ENCODE measurements at places on chromosomes 2 and 18.

DNA sequence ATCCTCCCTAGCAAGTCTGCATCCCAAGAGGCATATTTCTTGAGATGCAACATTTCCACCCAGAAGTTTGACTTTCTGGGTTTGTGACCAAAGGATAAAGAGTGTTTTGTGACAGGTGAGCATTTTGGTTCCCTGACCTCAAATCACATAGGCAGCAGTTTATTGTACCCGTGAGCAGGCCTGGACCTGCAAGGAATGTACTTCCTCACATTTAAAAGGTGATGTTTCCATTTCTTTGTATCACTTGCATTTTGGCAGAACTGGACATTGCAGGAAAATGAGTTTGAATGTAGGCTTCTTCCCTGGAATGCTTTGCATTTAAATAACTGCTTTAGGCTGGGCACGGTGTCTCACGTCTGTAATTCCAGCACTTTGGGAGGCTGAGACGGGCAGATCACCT lies 160.7 kb downstream of the ALPK2 start:
- no peak for DNase-seq

- DNase-seq, result no peak
Measured at GRCh38 chr18:2089396-2089795, 481.9 kb downstream of the METTL4 start.

DNA sequence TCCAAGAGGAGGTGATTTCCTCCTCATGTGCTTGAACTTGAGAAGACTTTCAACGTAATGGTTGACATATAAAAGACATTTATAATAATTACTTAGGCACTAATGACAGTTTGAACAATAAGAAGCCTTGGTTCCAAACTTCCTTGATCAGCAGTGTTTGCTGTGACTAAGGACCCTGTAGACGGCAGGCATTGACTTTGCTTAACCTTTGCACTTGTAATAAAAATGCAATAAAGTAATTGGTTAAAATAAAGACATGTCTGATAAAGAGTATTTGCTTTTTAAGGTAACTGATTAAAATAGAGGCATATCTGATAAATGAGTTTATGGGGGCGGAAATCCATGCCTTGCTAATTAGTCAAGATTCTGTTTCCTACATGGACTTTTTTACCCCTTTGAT lies 82.2 kb upstream of the ST8SIA3 start:
- DNase-seq, result no peak

DNA sequence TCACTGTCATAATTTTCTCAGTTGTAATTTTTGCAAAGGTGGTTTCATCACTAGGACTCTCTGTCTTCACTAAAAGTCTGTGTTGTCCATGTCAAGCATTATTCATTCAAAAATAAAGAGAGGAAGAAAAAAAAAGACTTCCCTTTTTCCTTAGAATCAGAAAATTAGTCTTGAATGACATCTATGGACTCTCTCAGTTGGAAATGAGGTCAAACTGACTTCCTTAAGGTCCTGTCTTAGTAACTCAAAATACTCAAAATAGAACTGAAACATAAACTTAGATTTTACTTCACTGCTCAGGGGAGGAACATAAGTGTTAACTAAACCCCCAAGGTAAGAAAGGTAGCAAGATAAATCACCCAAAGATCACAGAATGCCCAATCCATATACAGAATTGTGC lies 2.2 kb upstream of the ZNF407 start:
- no peak for DNase-seq

DNA sequence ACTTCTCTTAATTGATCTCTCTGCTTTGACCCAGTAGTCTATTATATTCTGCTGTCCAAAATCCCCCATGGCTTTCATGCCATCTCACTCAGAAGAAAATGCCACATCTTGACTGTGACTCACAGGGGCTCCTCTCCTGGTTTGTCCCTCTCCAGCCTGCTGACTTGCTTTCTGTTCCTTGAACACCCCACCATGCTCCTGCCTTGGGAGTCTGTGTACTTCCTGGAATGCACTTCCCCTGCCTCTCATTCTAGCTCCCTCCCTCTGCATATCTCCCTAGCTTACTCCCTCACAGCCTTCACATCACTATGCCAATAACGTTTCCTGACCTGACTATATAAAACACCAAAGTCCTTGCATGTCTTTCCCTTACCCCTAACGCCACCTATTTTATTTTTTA lies 167.2 kb downstream of the TRIB2 start:
- no peak for DNase-seq

DNA sequence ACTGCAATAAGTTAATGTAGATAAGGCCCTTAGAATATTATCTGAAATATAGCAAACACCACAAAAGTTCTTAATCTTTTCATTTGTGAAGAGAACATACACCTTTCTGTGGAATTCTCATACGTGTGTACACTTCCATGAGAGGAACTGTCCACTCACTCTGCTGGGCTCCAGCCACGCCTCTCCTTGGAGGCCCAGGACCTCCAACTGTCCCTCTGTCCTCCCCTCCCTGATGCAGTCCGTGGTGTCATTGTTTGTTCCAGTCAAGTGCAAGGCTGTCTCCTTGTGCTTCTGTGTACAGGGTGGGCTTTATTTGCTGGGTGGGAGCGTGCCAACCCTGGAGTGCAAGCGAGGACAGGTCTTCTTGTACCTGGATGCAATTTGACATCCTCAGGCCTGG lies 8.7 kb downstream of the RAB12 start:
- DNase-seq, result no peak

- DNase-seq, result no peak
Measured at GRCh38 chr2:179677077-179677688, 184.2 kb downstream of the ZNF385B start.

- DNase-seq, result no peak
Measured at GRCh38 chr2:191061381-191061980, 47.5 kb upstream of the STAT1 start.

DNA sequence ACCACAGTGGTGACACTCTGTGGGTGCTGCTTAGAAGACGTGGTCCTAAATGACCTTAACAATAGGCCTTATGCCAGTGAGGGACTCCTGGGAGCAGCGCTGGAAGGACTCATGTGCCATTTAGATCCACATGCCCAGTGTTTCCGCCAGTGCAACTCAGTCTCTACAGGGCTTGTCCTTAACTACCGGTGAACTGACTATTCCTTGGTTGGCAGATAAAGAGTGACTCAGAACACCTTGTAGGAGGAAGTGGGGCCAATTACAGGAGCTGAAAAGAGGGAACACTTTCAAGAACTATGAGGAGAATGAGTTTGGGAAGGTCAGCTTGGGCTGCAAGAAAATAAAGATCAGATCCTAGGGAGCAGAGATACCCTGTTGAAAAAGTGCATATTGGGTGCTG lies 1.8 kb upstream of the CDK5R2 start:
- DNase-seq, result no peak

DNA sequence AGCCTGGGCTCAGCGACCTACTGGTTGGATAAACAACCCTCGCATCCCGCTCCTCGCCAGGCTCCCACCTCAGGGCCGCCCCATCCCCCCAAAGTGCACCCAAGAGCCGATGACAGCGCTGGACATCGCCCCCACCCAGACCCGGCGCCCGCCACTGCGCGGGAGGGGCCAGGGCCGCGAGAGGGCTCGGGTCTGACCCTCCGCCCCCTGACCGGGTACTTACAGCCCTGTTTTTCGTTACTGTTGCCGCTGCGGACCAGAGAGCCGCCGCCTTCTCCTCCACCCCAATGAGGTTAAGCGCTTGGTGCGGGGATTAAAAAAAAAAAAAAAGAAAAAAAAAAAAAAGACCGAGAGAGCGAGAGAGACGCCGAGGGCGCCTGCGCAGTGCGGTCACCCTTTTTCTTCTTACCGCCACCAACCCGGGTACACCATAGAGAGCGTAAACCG lies at the start of gene CLASP1:
TSS of gene CLASP1 (minus strand) at position 314 of the 447 bp plus-strand sequence. CDS start 43,567 bp downstream, outside the sequence.
- no peak for DNase-seq

- DNase-seq, result peak; percentile 92
Measured at GRCh38 chr2:173965372-173966025, at the start of gene SP3. TSS of gene SP3 (minus strand) at chr2:173965373. CDS start at chr2:173965171, 202 bp downstream.

- no peak for DNase-seq
Measured at GRCh38 chr2:241050624-241051577, 51.2 kb downstream of the MTERF4 start.

GRCh38 chr2:48259811-48260210 lies 270.1 kb upstream of the STON1 start:
- no peak for DNase-seq

GRCh38 chr2:201891676-201892075 lies 85.3 kb downstream of the CDK15 start:
- DNase-seq, result no peak

DNA sequence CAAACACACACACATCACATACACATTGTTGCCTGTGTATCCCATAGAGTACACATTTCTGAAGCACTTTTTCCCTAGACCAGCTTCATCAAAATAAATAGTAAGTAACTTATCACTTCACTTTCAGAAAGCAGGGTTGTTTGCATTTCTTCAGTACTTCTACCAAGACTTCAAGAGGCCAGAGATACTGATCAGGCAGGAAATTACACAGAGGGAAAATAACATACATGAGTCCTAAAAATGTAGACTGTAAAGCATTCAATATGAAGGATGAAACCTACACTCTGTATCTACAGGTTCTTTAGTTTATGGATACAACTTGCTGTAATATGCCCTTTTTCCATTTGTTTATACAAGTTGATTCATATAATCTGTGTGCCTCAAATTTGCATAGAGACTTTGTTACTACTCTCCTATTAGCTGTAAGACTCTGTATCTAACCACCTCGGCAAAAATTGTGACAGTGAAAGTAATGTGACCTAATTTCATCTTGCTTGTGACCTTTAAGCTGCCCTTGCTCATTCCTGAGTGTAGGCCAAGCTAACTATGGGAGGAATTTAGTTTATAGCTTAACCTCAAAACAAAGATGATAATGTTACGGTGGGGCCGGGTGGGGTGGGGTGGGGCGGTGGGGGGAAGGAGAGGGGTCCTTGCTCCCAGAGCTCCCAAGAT lies 228.9 kb upstream of the SPOPL start:
- no peak for DNase-seq

- no peak for DNase-seq
Measured at GRCh38 chr2:11784280-11784679, 37.8 kb downstream of the LPIN1 start.

- DNase-seq, result no peak
Measured at GRCh38 chr18:44821924-44822323, 141.2 kb downstream of the SETBP1 start.

- DNase-seq, result no peak
Measured at GRCh38 chr2:103401621-103402020, 639.8 kb downstream of the TMEM182 start.

- DNase-seq, result no peak
Measured at GRCh38 chr2:203580844-203581243, 45.7 kb upstream of the RAPH1 start.

DNA sequence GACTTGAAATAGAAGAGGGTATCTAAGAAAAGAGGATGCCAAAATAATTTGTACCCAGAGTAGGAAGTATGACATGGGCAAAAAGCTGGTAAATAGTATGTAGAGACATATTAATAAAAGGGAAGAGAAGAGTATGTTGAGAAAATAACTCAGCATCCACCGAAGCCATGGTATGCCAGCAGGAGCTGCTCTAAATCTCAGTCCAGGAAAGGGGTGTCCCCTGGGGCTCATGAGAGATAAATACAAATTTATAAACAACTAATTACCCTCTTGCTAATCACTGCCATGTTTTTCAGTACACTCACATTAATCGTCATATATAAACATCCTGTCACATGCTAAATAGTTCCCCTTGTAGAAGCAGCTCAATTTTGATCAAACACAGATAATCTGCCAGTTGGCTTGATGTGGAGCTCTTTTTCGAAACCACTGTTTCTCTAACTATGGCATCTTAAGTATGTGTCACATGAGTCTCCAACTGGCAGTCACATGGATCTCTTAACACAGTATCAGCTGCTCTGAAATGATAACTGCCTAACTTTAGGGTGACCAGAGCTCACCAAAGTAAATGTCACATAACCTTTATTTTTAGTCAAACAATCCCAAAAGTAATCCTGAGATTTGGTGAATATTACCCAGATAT lies 31.9 kb downstream of the EXOC6B start:
- DNase-seq, result no peak

GRCh38 chr18:77111951-77112746 lies 20.4 kb downstream of the MBP start:
- no peak for DNase-seq

DNA sequence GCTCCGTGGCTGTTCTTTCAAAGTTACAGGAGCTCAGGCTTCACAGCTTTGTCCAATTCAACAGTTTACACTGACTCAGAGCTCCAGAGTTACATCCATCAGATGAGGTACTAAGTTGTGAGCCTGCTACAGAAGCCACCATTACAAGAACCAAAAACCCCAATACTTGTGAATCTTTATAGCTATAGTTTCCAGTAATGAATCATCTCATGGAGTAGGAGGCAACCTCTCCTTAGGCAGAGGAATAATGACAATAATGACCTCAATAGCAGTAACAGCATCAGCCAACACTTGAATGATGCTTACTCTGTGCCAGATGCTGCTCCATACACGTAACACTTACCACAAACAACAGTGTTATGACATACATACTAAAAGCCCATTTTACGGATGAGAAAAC lies 3.6 kb downstream of the ZC3H8 start:
- no peak for DNase-seq

GRCh38 chr2:204183608-204184007 lies 247.0 kb downstream of the ICOS start:
- no peak for DNase-seq

DNA sequence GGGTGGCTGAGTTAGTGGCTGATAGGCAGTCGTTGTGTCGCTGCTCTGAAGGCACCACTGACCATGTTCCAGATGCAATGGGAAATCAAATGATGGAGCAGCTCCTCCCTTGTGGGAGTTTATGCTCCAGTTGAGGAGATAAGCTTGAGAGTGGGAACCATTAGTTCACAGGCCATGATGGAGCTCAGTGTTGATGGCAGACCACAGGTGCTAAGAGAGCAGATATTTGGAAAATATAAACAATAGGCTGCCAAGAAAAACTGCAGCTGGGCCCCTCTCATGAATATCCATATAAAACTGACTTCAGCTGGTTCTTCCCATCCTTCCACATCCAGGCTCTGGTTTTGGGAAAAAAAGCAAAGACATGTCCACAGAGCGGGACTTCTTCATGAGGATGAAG lies 63.1 kb downstream of the EPAS1 start:
- no peak for DNase-seq

- no peak for DNase-seq
Measured at GRCh38 chr18:77705301-77705700, 455.7 kb downstream of the GALR1 start.

- DNase-seq, result no peak
Measured at GRCh38 chr2:66495788-66496640, 61.1 kb downstream of the MEIS1 start.

GRCh38 chr2:208627110-208627884 lies 220.7 kb downstream of the PTH2R start:
- no peak for DNase-seq

- no peak for DNase-seq
Measured at GRCh38 chr2:42340045-42340937, 20.7 kb downstream of the COX7A2L start.

GRCh38 chr2:108607706-108608301 lies 73.5 kb downstream of the LIMS1 start:
- peak; percentile 20 for DNase-seq
